ENCODE measurements at places on chromosomes 5 and 9.

GRCh38 chr5:1510151-1510561, 13.6 kb downstream of the LPCAT1 start:
- no peak for DNase-seq

GRCh38 chr5:166672431-166672830, 1619.0 kb upstream of the WWC1 start:
- no peak for DNase-seq

- no peak for DNase-seq
Observed at GRCh38 chr9:111096051-111096450, 57.8 kb upstream of the LPAR1 start.

- DNase-seq = peak; percentile 25
Observed at GRCh38 chr5:19928562-19929421, 59.2 kb downstream of the CDH18 start.

DNA sequence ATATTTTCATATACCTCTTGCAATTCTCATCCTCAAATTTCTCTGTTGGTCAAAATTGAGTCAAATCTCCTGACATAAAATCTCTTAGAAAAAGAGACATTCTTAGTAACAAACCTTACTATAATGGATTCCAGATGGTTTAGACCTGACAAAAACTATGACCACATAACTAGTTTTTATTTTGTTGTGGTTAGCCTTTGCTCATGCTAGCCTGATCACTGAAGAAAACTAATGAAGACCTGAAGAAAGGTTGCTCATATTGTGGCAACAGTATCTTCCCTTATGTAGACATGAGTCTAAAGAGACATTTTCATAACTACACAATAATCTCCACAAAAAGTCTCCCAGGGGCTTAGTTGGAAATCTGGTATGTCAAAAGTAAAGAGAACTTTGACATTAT, 274.1 kb upstream of the TMEM161B start:
- no peak for DNase-seq

DNA sequence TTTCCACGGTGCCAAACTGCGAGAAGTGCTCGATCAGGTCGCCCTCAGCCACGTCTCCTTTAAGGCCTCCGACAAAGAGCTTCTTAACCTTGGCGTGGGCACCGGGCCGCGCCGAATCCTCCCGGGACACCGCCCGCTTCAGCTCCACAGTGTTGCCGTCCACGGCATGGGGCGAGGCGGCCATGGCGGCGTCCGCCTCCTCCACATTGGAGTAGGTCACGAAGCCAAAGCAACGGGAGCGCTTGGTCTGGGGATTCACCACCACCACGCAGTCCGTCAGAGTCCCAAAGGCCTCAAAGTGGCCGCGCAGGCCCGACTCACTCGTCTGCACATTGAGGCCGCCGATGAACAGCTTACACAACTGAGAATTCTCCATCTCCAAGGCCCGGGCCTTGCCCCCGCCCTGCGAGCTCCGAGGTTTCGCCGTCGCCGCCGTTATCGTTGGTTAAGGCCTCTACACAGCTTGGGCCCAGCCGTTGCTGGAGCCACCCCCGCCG, 424 bp downstream of the HNRNPA0 start:
- DNase-seq = no peak

DNA sequence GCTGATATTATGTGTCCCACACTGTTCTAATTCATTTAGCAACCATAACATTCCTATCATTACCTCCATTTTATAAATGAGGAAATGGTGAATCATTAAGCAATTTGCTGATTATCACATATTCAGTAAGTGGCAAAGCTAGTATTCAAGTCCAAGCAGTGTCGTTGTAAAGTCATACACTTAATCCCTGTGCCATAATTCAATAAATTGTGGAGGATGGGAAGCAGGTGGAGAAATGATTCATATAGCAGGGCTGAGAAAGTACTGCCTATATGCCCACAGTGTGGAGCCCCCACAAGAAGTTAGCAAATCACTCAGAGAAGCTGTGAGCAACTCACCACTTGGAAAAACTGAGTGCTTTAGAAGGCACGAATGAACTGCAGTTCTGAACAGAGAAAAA, 691.0 kb downstream of the PTPRD start:
- DNase-seq = no peak

DNA sequence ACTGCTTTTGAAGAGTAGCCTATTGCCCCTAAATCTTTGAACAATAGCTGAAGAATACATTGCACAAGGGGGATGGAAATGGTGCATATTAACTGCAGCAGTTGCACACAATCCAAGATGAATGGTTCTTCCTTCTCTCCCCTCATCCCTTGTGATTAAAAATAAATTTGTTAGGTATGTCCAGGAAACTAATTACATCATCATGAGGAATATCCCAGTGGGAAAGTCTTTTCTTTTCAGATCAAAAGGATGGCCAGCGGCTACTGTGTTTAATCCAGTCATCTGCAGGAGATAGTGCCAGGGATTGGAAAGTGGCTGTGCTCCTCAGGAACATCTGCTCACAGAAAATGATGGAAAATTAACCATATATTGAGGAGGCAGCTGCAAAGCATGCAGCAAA, 508.4 kb upstream of the SEMA6A start:
- DNase-seq = no peak

DNA sequence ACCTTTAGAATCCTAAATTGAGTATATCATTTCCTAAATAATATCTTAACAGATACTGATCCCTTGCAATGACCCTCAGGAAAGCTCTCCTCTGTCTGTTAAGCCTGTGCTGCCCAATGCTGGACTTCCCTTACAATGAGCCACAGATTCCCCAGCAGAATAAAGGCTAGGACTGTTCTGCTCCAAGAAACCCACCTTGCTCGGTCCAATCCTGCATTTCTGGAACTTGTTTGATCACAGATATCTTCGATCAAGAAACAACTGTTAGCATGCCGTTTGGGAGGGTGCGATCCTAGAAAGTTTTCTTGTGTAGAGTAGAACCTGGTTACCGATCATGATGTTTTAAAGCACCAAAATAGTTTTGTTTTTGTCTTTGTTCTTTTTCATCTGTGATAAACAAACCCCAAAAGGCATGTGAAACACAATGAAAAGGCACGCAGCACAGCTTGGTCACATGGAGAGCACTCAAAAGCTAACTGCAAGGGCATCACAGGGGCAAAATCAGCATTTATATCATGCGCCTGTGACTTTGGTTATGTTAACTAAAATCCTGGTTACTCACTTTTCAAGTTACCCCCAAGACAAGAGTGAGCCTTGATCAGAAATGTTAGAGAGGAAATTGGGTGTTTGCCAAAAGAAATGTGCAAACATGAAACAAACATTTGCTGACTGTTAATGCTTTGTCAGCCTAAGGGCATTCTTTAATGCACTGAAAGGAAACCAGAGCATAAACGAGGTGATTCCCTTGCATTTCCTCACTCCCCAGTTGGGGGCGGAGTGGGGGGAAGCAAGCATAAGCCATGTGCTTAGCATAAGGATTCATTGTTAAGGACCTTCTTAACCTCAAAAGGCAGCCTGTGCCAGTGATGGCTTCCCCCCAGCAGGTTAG, 61.9 kb upstream of the ADAMTS16 start:
- DNase-seq = peak; percentile 4

DNA sequence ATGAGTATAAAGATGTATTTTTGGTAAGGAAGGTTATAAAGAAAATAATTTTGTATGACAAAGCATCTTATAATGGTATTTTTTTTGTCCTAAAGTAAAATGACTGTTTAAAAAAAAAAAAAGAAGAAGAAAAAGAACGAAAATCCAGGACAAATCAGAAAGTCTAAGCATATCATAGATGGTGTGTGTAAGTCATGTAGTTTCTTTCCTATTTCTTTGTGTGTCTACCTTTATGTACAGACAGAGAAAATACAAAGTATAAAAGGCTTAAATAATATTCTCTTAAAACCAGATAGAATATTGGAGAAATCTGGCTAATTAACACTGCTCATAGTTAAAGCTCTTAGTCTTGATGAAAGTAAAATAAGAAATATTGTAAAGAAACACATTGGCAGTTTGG, 7.7 kb downstream of the RIGI start:
- DNase-seq = no peak

DNA sequence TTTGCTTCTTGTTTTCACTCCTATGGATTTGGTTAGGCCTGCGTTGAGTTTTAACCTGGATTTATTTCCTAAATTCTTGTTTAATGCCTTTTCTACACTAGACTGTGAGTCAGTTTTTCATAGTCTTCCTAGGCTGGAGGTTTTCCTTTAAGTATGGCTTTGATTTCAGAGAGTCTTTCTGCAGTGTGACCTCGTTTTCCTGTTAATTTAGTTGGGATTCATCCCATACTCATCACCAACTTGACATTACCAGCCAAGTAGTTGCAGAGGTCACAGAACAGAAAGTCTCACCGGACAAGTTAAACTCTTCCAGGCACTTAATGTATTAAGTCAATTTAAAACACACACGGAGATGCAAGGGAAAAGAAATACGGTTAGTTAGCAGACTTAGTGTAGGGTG, 29.7 kb upstream of the AUH start:
- no peak for DNase-seq

DNA sequence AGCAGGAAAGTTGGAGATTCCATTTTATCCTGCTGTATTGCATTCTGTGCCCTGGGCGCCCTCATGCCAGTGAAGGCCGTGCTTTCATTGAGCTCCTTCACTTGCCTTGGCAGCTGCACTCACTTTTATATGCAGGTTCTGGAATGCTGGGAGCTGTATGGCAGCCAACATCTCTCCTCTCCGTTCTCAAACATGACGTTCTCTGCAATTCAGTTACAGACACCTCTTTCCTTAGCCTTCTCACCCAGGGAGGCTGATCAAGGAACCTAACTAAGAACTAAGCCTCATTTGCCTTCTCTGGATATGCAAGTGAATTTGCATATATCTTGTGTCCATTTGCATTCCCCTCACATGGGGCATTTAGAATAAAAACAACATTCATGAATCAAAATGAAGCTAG, 29.4 kb upstream of the PURA start:
- no peak for DNase-seq

DNA sequence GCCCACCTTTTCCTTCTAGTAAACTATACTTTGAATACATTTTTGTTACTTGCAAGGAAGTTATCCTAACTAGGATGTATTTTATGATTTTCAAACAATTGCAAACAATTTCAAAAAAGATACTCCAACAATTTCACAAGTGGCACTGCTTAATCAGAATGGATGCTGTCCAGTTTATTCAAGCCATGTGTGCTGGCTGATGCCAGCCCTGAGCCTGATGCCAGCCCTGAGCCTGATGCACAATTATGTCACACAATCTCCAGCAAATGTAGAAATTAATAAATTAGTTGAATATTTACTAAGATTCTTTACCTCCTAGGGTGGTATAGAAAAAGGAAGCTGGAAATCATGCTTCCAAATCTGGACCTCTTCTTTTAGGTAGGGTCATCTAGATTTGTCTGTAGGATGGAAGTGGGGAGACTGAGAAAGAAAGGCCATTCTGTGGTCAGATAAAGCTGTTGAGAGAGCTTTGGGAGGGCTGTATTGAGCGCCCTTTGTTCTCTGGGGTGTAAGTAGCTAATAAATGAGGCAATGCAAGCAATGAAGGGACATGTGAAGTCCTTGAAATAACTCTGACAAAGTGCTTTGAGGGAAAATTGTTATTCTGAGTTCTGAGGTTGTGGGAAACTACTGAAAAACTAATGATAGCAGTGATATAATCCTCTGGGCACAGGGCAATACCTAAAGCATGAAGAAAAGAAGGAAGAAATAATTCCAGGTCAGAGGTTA, 5.8 kb upstream of the C6 start:
- no peak for DNase-seq
